ENCODE measurements at places on chromosomes 12 and 14. TPM values are rescaled to one million over a fixed set of nuclear protein-coding genes. Genes with fewer than 3 reads are reported as not detected.
A peak's percentile ranks its signal among the peaks of the same experiment; 100 is the strongest.

- peak; percentile 57 for DNase-seq
These were observed 320.1 kb downstream of the DAD1 start for GRCh38 chr14:22268875-22269274.

GRCh38 chr12:51920046-51920445 is 12.7 kb downstream of the ACVRL1 start:
- no peak for DNase-seq

- DNase-seq = peak; percentile 82
These were observed 333.9 kb downstream of the ZFP36L1 start for GRCh38 chr14:68458840-68459469.

The PMEL gene
- total RNA-seq = 1.1 TPM

The RTL1 gene
- total RNA-seq = 0.07 TPM

The ACTR10 gene
- 61.3 TPM for total RNA-seq
